ENCODE measurements at places on chromosomes 12 and 14.

GRCh38 chr12:14473707-14474287 is 93.9 kb downstream of the PLBD1 start:
- no peak for DNase-seq

- DNase-seq, result no peak
Measured at GRCh38 chr12:46578190-46578982, 205.8 kb upstream of the SLC38A2 start.

GRCh38 chr12:19967431-19967830 is 400.9 kb upstream of the PDE3A start:
- DNase-seq, result no peak

DNA sequence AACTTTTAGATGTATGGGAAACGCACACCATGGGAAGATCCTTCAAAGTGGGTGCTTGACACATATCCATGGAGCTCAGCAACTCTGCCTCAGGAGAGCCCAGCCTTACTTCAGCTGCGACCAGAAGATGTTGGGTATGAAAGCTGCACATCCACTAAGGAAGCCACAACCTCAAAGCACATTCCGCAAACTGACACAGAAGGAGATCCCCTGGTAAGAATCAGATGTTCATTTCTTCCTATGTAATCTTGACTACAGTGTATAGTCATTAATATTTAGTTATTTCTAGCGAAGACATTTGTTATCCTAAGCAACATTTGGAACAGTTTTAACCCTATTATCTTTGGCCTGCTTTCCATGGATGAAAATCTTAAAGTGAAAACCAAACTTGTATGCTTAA is 374.2 kb downstream of the NAV3 start:
- no peak for DNase-seq

DNA sequence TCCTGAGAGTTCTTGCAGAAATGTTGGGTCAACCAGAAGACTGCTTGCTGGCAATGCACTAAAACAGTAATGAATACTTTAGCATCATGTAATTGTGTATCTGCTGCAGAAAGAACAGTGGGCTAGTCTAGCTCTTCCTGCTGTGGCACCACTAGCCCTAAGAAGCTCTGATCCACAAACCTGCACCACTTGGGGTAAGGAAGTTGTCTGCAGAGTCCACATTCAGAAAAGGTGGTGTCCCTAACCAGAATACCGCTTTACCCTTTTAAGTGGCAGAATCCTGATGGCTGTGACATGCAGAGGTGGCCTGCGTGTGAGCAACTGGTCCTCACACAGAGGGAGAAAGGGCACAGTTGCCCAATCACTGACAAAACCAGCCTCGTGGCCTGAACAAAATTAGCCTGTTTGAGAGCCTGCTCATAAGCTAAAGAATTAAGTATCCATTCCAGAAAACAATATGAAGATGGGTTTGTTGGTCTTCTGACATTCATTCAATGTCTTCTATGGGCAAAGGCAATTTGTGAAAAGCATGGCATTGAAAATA is 165.8 kb downstream of the PPM1H start:
- DNase-seq, result no peak

GRCh38 chr12:31033681-31034080 is 40.0 kb upstream of the DDX11 start:
- no peak for DNase-seq

- DNase-seq, result no peak
Measured at GRCh38 chr12:107778383-107779025, 4.0 kb downstream of the ASCL4 start.

DNA sequence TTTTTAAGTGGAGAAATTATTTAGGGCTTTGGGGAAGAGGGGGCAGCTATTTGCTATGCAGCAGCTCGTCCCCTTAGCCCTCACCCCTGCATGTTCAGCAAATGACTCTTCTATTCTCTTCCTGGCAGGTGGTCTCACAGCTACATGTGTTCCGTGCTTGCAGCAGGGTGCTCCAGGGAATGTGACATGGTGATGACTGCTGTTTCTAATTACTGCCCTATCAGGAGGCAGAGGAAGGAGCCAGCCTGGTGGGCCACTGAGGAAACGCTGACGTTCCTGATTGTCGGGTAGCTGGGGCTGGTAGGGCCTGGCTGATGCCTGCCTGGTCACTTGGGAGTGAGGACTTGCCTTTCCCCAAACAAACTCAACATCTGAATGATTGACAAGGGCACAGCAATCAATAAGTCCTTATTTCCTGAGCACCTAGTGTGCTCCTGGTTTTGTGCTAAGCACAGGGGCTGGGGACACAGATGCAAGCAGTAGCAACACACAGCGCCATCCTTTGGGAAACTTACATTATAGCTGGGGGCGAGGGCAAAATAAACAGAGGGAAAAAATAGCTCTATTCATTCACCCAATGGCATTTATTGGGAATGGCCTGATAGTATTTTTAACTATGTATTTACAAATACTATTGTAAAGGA is 377.8 kb downstream of the FUT8 start:
- no peak for DNase-seq

DNA sequence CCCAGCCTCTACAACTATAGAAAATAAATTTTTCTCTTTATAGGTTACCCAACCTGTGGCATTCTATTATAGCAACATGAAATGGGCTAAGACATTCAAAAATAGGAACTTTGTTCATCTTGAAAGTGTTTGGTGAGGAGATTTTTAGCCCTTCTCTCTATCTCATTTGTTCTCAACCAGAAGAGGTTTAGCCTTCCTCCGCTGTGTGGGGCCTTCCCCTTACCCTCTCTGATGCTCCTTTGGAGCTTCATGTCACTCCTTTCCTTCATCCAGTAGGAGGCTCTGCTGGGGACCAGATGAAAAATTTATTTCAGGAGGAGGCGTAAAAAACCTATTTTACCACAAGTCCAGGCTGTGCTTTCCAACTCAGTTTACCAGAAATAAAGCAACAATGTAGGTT is 94.1 kb downstream of the RTN1 start:
- DNase-seq, result no peak

DNA sequence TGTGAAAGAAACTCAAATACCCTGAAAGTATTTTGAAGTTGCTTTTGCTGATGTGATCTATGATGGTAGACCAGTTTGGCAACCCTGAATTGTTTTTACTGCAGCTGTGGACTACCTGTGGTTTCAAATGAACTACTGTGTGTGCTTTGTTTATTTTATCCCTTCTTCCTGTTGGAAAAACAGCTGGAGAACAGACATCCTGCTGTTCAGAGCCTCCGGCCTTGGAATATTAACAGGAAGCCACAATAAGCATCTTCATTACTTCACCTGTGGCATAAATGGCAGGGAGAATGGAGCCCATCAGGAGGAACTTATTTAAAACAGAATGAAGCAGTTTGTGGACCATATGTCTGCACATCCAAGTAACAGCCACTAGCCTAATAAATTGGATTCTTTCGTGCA is 104.8 kb downstream of the DUSP6 start:
- no peak for DNase-seq

Measured in stimulated activated CD8-positive, alpha-beta memory T cell treated with anti-CD3 and anti-CD28 coated beads, Interleukin-15, amount 100 ng/mL, for 24 hours (primary cell).